T follicular helper cell (primary cell): ENCODE measurements at places on chromosomes 1 and 21.

GRCh38 chr1:228867951-228868730, 132.9 kb downstream of the RHOU start:
- no peak for DNase-seq

- no peak for DNase-seq
Measured at GRCh38 chr1:151072224-151072623, 1.7 kb downstream of the GABPB2 start.

DNA sequence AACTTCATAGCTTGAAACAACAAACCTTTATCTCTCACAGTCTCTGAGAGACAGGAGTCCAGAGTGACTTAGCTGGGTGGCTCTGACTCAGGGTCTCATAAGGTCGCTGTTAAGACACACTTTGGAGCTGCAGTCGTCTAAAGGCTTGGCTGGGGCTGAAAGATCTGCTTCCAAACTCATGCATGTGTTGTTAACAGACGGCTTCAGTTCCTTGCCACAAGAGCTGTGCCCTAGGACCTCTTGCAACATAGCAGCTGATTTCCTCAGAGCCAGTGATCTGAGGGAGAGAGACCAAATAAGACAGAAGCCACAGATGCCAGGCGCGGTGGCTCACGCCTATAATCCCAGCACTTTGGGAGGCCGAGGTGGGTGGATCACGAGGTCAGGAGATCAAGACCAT, 176.8 kb downstream of the DISC1 start:
- DNase-seq = no peak

GRCh38 chr21:45147473-45148315, 73.3 kb downstream of the ADARB1 start:
- DNase-seq = no peak

- no peak for DNase-seq
Measured at GRCh38 chr1:26686795-26687194, 9.0 kb upstream of the ARID1A start.

DNA sequence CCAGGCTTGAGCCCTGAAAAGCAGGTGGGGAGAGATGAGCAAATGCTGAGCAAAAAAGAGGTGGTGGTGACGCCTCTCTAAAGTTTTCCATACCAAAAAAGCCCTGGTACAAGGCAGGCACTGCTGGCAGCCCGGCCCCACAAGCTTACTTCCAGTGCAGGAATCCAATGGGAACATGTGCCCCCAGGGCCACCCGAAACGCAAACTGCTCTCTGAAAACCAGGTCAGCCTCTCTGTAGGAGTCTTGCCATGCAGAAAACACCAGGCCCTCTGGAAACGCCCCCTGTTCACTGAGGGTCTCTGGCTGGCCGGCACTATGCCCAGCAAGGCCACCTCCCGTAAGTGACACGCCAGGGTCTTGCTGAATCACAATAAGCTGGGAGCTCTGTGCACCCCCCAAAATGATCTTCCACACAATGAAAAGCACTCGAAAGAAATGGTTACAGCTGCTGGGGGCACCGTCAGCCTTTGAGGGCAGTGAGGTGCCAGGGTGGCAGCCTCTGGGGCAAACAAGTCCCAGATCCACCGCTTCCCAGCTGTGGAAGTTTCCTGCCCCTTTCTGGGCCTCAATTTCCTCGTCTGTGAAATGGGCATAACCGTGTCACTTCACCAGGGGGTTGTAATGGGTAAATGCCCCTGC, 170.5 kb downstream of the TOMM20 start:
- no peak for DNase-seq

DNA sequence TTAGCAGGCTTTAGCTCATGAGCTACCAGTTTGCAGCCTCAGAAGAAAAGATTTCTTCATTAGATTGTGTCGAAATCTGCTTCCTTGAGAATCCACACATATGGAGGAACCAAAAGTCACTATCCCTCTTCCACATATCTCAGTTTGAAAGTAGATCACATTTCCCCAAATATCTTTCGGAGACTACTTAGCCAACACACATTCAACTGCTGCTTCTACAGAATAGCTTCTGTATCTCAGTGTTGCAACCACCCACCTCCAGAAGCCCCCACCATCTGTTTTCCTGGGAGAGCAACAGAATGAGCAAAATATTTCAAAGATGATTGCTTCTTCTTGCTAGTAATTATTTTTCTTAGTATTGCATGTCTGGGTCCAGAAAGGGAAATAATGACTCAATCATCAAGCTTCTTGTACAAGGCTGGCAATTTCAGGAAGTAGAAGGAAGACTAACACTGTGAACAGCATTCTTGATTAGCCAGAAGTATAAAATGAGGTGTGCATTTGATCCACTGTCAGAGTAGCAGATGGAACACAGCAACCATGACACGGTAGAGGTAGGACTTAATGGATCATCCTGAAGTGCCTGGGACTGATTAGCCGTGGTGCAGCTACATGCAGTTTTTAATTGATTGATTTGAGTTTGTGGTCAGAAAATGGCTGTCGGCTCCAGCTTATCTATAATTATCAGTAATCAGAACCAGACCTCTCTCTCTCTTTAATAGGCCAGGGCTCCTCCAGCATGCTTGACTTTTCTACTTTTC, 24.9 kb downstream of the ZC3H11B start:
- no peak for DNase-seq

DNA sequence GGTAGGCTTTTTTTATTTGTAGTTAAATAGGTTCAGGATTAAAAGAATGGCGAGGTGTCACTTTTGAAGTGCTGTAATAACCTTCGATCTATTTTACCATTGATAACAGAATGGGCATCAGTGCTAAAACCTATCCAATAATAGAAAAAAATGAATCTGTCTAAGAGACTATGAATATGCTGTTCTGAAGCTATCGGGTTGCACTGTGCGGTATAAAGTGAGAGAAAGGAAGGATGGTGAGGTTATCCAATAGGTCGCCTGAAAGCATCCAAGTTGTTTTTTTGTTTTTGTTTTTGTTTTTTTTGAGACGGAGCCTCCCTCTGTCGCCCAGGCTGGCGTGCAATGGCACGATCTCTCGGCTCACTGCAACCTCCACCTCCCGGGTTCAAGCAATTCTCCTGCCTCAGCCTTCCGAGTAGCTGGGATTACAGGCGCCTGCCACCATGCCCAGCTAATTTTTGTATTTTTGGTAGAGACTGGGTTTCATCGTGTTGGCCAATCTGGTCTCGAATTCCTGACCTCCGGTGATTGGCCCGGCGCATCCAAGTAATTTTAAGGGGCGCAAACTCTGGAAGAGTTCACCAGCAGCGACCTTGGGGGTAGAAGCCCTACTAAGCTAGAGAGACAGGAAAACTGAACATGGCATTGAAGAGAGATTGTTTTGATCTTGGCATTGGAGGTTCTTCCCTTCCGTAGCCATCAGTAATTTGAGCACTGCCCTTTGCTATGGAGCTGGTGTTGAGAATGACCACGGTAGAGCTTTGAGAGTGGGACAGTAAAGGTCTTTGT, 8.7 kb upstream of the MDM4 start:
- no peak for DNase-seq

DNA sequence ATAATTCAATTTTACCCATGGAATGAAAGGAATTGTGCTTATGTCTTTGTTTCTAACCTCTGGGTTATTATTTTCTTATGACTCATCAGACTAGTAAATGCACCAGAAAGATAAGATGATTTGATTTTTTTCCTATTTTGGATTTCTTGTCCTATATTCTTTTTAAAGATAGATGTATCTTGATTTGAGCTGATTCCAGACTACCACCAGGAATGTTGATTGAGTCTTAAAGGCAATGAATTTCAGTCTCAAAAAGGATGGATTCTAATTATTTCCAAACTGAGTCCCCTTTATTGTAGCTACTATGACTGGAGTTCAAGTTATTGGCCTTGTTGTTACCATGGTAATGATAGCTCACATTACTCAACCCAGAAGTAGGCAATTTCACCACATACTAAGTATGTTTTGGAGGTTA, 95.8 kb upstream of the RGS4 start:
- no peak for DNase-seq

GRCh38 chr1:1270813-1271212, 2.8 kb downstream of the UBE2J2 start:
- no peak for DNase-seq

DNA sequence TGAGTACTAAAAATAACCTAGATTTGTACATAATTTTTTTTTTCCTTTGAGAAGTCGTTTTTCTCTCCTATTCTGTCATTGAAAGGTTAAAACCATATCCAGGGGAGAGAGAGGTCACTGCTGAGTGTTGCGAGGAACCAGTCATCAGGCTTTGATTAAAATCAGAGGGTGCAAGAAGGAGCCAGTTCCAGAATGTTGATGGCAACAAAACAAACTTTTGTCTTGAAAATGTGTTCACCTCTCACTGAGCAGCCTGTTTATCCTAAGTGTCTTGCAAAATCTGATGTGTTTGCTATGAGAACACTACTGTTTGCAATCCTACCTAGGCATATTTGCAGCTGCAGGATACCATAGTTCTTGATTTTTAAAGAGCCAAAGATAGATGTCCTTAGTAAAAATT, 25.9 kb downstream of the PTGFR start:
- no peak for DNase-seq
